D721Med (cell line): ENCODE measurements at places on chromosomes 6 and 20.

DNA sequence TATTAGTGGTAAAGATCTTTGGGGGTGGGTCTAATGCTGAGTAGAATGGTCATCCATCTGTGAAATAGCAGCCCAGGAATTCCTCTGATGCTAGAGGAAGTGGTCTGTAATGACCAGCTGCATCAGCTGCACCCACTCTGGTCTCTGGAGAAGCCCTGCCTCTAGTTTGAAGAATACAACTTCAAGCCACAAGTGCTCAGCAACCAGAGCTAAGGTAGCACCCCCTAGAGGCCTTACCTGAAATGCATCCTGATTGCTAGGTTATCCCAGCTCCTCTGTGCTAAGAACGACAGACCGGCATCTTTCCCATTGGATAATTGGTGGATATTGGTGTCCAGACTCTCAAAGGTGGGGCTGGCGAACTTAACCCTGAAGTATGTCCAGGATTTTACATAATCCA is 58.2 kb downstream of the DNAH8 start:
- no peak for DNase-seq

GRCh38 chr20:15854911-15855310 is 718.3 kb downstream of the KIF16B start:
- DNase-seq = no peak

DNA sequence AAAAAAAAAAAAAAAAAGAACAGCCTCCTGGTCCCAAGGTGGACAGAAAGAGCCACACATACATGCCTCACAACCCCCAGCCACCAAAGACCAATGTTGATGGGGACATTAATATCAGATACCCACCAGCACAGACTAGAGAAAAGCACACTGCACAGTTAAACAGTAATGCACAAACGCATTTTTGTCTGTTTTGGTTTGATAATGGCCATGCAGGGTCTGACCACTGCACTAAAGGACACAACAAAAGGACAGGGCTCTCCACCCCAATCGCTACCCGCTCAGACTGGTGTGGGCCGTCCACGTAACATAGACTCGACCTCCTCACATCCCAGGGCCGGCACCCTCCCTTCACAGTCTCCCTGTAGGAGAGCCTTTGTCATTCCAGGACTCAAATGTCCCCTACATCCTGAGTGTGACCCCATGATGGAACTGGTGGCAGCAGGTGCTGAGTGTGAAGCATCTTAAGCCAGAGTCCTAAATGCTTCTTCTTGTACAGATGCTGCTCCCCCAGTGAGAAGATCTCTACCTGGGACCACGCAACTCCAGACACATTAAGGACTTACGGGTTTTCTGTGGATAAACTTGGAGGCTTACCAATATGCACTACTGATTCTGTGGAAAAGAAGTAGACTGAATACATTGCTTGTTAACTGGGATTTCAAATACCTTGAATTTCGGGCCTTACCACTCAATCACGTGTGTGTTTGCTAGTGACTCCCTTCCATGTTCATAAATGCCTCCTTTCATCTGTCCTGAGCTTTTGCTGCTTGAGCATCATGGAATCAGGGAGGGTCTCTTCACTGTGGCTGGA is 28.0 kb downstream of the RRBP1 start:
- DNase-seq = no peak

- DNase-seq = no peak
Measured at GRCh38 chr6:152261179-152261578, 376.0 kb downstream of the SYNE1 start.
